ENCODE measurements at places on chromosomes 7 and 10.

DNA sequence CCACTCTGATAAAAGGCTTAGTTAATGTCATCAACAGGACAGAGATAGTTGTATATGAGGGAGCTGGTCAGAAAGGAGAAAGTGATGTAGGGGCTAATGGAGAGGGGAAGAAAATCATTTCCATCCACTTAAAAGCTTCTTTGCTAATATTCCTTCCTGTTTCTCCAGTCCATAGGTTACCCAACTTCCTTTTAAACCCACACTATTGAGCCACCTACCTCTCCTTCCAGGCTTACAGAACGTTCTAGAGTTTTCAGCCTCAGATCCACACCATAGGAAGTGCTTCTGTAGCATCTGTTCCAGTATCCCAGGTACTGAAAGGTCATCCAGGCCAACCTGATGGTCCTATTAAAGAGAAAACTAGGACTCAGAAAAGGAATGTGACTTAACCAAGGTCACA, 28.2 kb downstream of the STRIP2 start:
- no peak for DNase-seq

DNA sequence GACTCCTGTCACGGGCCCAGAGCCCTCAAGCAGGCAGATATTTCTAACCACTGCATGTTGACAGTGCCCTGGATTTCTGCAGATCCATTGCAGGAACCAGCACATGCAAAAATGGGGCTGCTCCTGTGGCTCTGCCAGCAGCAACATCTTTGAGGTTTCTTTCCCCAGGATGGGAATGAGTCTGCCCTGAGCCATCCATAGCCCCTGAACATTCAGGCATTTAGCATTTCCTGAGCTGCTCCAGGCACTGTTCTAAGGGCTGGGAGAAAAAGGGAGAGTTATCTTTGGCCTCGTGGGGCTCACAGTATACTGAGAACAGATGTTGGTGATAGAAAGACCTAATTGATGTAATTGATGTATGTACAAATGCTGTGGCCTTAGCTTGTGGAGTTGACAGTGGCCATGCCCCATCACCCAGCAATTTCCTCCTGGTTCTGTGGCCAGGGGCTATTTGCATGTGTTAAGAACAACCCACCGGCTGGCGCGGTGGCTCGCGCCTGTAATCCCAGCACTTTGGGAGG, 66.0 kb upstream of the LRRC4 start:
- DNase-seq: peak; percentile 18

- no peak for DNase-seq
Observed at GRCh38 chr7:39550411-39550810, 15.8 kb upstream of the YAE1 start.

DNA sequence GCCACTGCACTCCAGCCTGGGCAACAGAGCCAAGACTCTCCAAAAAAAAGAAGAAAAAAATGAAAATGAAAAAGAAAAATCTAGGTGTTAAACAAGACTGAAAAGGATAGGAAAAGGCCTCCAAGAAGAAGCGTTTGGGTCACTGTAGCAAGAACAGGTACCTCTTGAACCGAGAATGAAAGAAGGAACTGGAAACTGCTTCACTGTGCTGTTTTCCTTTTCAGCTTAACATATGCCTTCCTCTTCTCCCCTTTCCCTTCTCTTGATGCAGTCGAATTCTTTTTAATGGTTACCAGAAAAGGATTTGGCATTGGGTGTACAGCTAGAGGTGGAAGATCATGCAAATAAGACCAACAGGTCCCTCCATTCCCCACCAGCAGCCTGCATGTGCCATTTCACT, 28.1 kb downstream of the LRRC4 start:
- DNase-seq: no peak

- peak; percentile 33 for DNase-seq
Observed at GRCh38 chr10:74585231-74586087, 240.9 kb upstream of the KAT6B start.

DNA sequence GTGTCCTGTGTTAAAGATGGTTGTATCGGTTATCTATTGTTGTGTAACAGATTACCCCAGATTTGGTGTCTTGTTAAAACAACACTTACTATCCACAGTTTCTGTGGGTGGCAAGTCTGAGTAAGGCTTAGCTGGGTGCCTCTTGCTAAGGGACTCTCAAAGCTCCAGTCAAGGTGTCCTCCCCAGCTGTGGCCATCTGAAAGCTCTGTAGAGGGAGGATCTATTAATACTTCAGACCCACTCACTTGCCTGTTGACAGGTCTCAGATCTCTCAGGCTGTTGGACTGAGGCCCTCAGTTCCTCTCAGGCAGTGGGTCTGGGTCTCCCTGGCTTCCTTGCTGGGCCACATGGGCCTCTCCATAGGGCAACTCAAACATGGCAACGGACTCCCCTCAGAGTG, 19.6 kb downstream of the ARID5B start:
- DNase-seq: no peak

GRCh38 chr10:2944788-2945187, 122.6 kb upstream of the PFKP start:
- no peak for DNase-seq

DNA sequence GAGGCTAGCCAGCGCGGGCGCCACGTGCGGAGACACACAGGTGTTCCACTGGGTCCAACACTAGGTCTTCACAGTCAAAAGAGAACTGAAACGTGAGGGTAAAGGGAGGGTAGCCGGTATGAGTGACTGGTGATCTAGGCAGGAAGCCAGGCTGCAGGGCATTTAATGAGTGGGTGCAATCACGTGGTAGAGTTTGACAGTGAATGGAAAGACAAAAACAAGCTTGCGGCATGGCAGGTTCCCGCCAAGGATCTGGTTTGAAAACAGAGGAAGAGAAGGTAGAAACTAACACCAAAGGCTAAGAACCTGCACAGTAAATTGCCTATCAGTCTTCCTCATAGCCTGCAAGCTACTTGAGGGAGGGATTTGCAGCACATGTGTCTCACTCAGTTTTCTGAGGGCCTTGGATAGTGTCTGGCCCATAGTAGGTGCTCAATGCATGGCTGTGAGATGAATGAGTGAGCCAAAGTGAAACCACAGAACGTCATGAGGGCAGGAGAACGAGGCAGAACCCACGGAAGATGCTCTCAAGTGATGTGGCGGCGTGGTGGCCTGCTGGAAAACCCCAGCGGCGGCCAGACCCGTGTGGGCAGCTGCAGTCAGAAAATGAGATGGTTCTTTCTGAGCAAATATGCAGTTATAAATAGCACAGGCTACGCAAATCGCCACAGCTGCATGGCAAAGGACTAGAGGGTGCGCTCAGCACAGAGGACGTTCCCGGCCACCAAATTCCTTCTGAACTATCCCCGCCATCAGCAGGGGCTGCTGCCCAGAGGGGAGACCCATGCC, 183.6 kb upstream of the NFE2L3 start:
- no peak for DNase-seq

GRCh38 chr7:123929107-123929506, 4.1 kb downstream of the SPAM1 start:
- DNase-seq: no peak

DNA sequence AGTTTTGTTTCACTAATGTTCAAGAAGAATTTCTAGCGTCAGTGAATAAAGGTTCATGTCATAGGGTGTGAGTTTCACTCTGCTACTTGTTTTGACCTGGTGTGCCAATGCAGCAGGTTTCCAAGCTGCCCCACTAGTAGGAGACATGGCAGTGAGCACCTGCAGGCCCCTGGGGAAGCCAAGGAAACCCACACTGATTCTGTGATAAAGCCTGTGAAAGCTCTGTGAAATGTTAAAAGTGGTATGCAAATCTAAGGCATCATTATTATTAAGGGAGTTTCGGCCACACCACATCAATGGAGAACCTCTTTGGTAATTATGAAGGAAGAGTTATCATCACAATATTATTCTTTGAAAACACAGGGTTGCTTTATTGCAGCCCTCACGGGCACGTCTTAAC, 46.4 kb downstream of the ABCB5 start:
- DNase-seq: no peak

DNA sequence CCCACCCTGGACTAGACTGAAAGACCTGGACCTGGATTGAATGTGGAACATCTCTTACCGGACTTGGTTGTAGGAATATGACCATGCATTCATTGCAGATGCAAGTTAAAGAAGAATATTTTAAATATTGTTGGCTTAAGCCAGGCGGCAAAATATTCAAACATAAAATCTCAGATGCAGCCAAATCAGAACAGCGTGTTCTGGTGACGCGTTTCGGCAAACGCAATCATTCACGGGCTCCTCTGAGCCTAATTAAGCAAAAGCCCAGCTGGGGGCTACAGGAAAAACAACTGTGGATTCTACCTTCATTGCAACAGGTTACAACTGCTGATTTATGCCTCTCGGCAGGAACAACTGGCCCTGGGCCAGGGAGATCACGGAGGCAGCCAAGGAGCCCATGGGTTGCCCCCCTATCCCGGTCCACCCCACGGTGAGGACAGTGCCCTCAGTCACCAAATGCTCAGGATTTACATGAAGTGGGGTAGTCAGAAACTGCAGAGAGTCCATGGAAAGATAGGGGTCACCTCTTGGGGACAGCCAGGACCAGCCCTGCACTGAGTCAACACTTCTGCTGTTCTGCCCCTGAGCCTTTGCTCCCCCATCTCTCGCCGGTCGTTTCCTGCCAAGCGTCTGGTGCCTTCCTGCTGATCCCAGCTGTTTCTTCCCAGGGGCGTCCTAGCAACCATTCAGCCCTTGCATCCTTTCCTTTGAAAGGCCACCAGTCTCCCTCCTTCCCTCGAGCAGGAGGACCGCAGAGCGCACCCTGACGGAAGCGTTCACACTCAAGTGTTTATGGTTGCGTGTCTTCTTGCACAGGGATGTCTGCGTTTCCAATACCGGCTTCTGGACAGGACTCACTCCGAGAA, 64.4 kb upstream of the SFMBT2 start:
- peak; percentile 5 for DNase-seq

DNA sequence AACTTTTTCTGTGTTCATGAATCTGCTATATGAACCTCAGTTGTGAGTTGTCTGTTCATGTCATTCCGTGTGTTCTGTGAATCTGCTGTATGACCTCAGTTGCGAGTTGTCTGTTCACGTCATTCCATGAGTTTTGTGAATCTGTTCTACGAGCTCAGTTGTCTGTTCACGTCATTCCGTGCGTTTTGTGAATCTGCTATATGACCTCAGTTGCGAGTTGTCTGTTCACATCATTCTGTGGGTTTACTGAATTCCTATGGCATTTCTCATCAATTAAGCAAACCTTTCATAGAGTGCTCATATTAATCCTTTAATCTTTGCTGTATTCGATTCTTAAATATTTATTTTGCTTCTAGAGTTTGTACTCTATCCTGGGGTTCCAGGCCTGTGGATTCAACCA, 150.6 kb downstream of the DIP2C start:
- peak; percentile 83 for DNase-seq

GRCh38 chr10:32939296-32940111, 18.5 kb downstream of the ITGB1 start:
- DNase-seq: no peak

- DNase-seq: peak; percentile 73
Observed at GRCh38 chr7:87876869-87877234, 559 bp downstream of the DBF4 start.

GRCh38 chr7:44574287-44574872, 672 bp upstream of the DDX56 start:
- no peak for DNase-seq

DNA sequence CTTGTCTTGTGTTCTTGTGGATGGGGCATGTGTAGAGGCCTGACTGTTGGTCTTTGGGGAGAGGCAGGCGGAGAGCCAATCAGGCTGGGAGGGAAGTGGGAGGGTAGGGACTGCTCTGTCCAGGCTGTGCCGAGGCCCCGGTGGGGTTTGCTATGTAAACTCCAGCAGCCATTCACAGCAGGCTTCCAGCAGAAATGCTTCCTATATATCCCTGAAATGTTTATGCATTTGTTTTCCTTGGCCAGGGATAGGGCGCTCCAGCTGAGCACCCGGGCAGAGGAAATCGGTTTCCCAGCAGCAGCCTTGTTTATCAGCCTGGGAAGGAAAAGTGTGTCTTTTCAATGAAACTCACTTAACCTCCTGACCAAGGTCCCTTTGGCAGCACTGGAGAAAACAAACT, 18.3 kb upstream of the AQP1 start:
- peak; percentile 78 for DNase-seq

GRCh38 chr7:102169651-102170392, 116.8 kb upstream of the SH2B2 start:
- peak; percentile 43 for DNase-seq

DNA sequence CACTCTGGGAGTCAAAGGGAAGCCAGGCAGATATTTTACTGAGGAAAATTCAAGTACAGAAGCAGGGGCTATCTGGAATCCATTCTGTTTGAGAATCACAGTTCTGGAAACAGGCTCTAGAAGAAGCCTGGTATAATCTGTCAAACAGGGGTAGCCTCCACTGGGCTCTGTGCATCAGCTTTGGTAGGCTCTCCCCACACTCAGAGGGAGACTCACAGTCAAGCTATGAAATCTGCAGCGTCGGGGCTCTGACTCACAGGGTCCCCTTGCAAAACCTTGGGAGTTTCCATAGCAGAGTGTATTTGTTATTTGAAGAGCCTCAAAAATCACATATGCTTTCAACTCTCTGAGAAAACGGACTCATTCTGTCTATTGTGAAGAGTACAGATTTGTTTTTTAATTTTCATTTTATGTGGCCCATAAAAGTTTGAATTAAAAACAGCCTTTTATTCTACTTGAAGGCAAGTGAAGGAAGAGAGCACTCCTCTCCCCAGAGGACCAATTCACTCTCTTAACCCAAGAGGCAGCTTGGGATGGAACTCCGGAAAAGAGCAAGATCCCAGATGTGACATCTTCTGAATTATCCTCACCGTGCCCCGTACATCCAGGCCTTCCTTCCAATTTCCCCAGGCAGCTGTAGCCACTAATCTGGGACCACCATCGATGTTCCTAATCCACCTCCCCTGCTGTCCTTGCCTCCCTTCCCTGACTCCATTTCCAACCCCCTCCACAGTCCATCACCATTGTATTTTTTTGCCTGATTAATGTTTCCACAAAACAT, 590.9 kb upstream of the MGMT start:
- no peak for DNase-seq

GRCh38 chr10:34334908-34335307, 480.2 kb downstream of the PARD3 start:
- DNase-seq: no peak

DNA sequence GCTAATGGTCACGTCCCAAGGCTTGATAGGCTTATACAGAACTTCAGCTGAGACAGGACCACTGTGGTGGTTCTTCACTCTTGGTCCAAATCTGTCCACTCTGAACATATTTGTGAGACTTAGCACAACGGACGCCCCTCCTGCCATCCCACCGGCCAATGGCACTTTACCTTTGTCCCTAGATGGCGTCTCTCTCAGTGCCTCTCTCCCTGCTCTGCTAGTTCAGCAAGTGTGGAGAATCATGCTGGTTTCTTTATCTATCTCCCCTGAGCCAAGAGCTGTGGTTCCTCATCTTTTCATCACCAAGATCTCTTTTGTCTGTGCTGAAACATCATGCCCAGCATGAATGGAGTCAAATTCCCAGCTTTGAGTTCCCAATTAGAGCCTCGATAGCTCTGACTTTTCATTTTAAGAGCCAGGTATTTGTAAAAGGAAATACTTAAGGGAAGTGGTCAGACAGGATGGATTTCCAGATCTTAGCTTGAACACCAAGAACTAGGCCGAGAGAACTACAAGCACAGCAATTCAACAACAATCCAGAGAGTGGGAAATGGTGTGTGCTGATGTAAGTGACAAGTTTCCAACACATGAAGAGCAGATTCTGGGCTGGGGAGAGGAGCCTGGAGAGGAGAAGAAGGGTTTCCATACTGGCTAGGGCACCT, 69.5 kb downstream of the ZNF800 start:
- no peak for DNase-seq
